Osteocyte (in vitro differentiated cells): ENCODE measurements at places on chromosomes 4 and X. TPM values are rescaled to one million over a fixed set of nuclear protein-coding genes. Genes with fewer than 3 reads are reported as not detected.

- DNase-seq, result no peak
These were observed 228.4 kb downstream of the DHRSX start for GRCh38 chrX:2272337-2272736.

SMPX gene
- total RNA-seq, result not detected in 2 replicates

FAM149A gene
- 2.0 and 2.3 TPM in 2 replicates for total RNA-seq

EFHC2 gene
- total RNA-seq, result not detected in 2 replicates

DNA sequence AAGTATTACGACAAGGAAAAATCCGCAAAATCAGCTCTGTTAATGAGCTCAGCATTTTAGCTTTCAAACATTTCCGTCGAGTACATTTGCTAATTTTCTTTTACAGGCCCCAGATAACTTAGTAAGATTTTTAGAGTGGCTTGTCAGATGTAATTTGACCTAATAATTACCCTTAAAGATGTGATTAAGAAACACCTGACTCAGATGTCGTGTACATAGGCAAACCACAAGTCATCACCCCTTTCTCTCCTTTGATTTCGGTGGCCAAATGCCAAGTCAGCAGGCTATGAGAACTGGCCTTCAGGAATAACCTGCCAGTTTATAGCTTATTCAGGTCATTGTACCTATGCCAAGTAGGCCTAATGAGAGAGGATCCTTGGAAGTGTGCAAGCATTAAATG lies 369.6 kb downstream of the PCDH7 start:
- no peak for DNase-seq

GRCh38 chr4:111989817-111990216 lies 155.4 kb upstream of the FAM241A start:
- no peak for DNase-seq

ADH4 gene
- not detected in 2 replicates for total RNA-seq

GRCh38 chrX:19666950-19667349 lies 151.6 kb upstream of the MAP3K15 start:
- DNase-seq, result no peak

DNA sequence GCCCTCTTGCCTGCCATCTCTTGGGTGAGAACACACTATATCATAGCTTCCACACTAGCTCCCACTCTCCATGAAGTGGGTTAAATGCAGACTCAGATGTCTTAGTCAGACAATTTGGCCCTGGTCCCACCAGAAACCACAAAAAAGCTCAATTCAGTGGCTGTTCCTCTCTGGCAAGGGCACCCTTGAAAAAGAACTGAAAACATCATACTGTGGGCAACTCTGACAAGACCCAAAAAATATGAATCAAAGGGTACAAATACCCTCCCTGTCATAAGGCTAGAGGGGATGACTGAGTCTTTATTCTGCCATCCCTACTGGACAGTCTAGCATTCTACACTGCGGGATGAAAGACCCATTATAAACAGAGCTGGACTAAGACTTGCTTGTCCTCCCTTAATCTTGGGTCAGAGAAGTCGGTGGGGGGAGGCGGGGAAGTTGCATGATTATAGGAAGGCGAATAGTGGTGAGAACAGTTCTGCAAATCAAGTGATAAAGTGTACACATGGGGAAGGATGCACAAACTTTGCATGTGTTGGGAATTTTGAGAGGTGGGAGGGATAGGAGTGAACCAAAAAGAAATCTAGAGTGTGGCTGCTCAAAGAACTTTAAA lies 172.1 kb downstream of the OPHN1 start:
- DNase-seq, result no peak

C4orf50 gene
- not detected in 2 replicates for total RNA-seq

PNPLA4 gene
- 14.4 and 15.6 TPM in 2 replicates for total RNA-seq

KCNE5 gene
- total RNA-seq, result 0.24 and 0.70 TPM in 2 replicates

HEPH gene
- total RNA-seq, result 6.3 and 7.6 TPM in 2 replicates

DNA sequence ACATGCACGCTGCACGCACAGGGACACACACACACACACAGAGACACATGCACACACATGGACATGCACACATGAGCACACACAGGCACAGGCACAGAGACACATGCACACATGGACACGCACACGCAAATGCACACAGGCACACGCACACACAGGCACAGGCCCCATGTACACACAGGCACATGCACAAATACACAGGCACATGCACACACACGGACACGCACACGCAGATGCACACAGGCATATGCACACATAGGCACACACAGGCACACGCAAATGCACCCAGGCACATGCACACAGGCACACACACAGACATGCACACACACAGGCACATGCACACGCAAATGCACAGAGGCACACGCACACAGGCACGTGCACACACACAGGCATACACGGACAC lies 30.3 kb upstream of the HTRA3 start:
- DNase-seq, result no peak

FGG gene
- not detected in 2 replicates for total RNA-seq

XKRX gene
- not detected in 2 replicates for total RNA-seq

F8 gene
- total RNA-seq, result 1.9 and 2.2 TPM in 2 replicates

- DNase-seq, result no peak
These were observed 43.5 kb downstream of the ABLIM2 start for GRCh38 chr4:8115203-8115520.

SLC9B1 gene
- 1.0 and 1.8 TPM in 2 replicates for total RNA-seq

DNA sequence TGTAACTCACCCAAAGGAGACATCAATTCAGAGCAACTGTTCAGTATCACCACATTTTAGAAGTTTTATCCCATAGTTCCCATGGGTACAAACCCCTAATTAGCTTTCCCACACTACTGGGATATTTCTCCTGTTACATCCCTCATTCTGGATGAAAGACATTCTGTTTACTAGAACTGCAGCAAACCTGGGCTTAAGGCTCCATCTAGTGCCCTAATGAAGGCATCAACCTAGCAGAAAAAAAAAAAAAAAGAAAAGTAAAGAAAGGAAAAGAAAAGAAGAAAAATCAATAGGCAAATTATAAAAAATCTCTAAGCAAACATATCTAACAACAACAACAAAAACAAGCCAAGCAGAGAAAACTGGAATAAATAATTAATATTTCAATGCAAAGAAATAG lies 133.7 kb upstream of the CPXCR1 start:
- no peak for DNase-seq

SPANXB1 gene
- total RNA-seq, result not detected in 2 replicates
